ENCODE measurements at places on chromosomes 7 and 10.

DNA sequence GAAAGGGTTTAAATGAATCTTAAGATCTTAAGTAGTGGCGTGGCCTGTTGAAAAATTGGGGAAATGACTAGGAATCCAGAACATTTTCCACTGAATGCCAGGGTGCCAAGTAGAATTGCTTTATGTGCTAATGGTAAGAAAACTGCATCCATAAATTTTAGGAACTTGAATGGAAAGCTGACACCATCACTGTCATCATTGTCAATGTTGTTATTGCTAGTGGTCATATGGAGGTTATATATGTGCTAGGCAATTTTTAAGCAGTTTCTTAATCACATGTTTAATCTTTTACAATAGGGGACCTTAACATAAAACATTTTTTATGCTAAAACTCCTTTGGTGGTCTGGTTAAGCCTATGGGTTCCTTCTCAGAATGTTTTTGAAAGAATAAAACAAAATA is 13.1 kb downstream of the MARCHF5 start:
- DNase-seq: no peak

DNA sequence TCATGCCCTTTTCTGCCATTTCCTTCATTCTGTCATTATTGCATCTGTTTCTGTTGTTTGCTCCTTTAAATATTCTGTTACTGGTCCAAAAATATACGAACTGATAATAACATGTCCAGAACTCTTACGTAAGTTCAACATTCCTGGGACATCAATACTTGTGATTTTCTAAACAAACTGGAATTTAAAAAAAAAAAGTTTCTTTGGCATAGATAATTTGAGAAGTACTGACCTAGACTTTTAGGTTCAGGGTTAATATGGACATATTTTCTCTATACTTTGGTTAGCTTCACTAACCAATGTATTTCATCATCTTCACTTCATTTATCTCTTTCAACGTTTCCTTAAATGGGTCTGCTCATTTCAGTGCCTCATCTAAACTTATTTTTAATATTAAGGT is 147.3 kb downstream of the JMJD1C start:
- DNase-seq: no peak

DNA sequence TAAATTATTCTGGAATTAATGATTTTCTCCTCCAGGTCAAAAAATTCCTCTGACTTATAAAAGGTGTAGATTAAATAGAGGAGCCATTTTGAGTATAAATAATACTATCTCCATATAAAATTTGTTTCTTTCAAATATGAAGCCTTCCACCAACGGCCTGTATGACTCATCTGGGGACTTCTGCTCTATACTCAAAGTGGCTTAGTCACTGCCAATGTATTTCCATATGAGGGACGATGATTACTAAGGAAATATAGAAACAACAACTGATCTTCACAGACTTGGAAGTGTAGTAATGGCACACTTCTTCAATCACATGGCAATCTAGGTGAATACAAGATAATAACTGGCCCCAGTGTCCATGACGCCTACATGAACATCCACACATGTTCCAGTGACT is 335.6 kb upstream of the HGF start:
- DNase-seq: no peak

GRCh38 chr7:18565337-18565736 is 69.8 kb downstream of the HDAC9 start:
- no peak for DNase-seq

DNA sequence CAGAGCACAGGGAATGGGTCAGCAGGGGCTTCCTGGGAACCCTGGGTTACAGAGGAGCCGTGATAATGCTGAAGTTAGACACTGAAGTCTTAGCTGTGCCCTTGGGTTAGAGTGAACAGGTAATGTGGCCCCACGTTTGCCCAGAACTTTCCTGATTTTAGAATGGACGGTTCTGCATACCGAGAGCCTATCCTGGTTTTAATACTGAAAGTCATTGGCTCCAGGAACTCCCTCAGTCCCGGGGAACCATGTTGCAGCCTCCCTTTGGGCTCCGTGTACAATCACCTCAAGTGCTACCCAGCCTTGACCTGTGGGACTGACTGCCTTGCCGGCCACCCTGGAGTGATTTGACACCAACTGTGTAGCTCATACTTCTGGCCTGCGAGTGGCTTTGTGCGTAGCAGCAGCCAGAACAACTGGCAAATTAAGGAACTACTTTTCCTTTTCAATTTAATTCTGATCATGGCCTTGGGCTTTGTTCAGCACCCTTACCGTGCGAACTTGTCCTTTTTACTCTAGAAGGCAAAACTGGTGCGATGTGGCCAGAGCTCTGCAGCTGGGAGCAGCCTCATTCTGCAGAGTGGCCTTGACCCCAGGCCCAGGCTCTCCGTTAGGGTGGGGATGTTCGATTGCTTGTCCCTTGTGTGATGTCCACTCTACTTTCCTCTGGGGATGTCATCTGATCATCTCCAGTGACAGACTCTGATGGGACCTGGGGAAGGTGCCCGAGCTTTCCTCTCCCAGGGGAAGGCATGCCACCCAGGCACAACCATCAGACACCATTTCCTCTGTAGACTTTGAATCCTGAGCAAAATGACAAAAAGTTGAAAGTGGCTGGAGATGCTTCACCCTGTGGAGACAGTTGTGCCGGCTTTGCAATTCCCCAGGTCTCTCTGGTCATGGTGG is 265.9 kb downstream of the GLRX3 start:
- no peak for DNase-seq

DNA sequence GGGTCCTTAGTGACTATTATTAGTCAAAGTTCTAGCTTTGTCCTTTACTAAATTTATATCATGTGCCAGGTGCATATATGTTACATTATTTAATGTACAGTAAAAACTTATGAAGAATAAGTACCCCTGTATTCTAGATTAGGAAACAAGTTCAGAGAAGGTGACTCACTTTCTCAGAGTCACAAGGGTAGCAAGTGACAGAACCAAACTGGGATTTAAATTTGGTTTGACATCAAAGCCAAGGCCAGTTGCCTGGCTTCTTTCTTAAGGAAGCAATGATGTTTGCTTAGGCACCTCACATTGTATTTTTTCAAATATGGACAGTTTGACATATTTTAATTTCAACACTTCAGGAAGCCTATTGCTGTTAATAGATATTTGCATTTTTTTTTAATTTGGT is 2.5 kb downstream of the LSM8 start:
- no peak for DNase-seq

GRCh38 chr7:727104-727805 is at the start of gene PRKAR1B:
PRKAR1B (minus strand) TSS chr7:727281; CDS start chr7:711505, 15,776 bp downstream.
- no peak for DNase-seq

DNA sequence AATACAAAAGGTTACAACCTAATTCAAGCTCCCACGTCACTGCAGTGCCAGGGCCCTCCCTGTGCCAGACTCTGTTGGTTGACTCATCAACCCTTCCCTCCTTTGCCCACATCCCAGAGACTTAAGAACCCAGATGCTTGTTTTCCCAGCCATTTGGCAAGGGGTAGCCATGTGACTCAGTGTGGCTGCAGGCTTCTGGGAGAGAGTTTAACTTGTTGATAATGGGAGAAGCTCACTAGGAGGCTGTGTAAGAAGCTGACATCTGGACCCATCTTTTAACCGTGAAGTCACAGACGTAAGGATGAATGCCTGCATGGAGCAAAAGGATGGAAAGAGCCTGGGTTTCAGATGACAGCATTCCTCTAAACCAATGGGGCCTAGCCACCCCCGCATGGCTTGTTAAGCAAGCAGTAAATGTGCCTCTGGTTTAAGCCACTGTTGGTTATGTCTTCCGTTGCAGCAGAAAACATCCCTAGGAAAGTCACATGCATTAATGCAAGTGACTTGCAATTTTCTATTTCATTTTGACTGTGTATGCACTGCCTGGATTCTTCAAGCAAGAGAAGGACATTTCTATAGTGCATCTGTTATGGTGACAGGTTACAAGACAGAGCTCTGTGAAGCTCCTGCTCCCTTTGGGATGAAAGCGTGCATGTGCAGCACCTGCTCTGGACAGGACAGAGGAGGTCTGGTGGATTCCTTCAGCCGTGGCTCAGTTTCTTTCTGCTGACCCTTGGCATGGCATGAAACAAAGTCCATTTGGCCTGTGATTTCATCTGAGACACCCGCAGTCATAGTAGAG is 57.5 kb upstream of the CREB5 start:
- no peak for DNase-seq

- no peak for DNase-seq
Observed at GRCh38 chr7:120997882-120998474, 9.5 kb downstream of the CPED1 start.

- no peak for DNase-seq
Observed at GRCh38 chr7:42380401-42380800, 143.4 kb upstream of the GLI3 start.

GRCh38 chr7:155836216-155837125 is 24.2 kb upstream of the SHH start:
- DNase-seq: no peak

DNA sequence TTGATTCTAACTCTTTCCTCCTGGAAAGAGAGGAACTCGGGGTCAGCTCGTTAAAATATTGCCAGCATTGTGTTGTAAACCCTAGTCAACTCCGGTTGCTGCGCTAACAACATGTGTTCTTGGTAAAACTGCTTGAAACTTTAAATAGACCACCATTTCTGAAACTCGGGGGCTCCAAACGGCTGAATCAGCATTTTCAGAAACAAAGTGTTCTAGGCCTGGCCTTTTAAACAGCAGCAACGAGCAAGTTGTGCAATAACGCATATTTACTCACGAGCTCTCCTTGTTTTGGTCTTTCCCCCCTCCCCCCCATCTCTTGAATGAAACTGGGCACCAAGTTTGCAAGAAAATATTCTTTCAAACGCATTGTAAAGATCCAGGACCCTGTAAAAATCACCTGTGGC is 9.2 kb upstream of the GRB10 start:
- DNase-seq: no peak

DNA sequence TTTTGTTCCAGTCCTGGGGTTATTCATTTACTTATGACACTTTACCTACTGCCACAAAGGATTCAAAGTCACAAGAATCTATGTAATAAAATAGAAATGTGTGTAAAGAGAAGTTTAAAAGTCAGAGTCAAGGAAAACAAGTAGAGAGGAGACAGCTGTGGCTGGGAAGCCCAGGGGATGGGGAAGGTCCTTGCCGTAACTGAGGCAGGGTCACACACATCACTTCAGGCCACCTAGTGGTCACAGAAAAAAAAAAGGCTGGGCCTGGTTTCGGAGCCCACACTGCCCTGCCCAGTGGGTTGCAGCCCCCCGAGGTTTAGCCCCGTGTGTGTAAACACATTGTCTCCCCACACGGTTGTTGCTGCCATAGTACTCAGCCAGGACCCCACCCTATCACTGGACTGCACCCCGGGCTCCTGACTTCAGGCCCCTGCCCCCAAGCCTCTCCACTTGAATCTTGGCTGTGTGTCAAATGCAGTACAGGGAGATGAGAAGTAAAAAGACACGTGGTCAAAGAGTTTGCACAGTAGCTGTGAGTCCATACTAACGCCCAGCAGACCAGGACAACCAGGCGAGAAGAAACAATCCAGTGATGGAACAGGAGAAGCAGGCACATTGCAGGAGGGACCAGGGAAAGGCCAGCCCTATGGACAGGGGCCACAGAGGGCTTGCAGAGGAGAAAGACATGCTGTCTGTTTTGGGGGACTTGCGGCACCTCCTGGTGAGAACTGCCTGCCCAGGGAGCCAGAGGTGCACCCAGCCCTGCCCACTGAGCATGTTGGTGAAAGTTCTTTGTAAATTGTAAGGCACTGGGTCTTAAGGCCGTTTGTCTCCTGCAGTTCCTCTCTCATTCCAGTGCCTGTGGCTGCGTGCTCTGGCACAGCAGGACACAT is 91.4 kb upstream of the MACROH2A2 start:
- no peak for DNase-seq

GRCh38 chr10:80166581-80167470 is 34.3 kb downstream of the PLAC9 start:
- no peak for DNase-seq

- no peak for DNase-seq
Observed at GRCh38 chr7:155360495-155361345, 63.0 kb downstream of the INSIG1 start.

- DNase-seq: peak; percentile 88
Observed at GRCh38 chr7:151631953-151632749, 112.5 kb upstream of the RHEB start.

- DNase-seq: no peak
Observed at GRCh38 chr7:24917510-24918239, 62.3 kb downstream of the OSBPL3 start.

Data from memory B cell (primary cell).